ENCODE measurements at places on chromosomes 2 and 18.

GRCh38 chr2:228699400-228699799, 517.9 kb upstream of the SPHKAP start:
- DNase-seq = no peak

GRCh38 chr18:2303517-2304238, 267.6 kb downstream of the METTL4 start:
- no peak for DNase-seq

DNA sequence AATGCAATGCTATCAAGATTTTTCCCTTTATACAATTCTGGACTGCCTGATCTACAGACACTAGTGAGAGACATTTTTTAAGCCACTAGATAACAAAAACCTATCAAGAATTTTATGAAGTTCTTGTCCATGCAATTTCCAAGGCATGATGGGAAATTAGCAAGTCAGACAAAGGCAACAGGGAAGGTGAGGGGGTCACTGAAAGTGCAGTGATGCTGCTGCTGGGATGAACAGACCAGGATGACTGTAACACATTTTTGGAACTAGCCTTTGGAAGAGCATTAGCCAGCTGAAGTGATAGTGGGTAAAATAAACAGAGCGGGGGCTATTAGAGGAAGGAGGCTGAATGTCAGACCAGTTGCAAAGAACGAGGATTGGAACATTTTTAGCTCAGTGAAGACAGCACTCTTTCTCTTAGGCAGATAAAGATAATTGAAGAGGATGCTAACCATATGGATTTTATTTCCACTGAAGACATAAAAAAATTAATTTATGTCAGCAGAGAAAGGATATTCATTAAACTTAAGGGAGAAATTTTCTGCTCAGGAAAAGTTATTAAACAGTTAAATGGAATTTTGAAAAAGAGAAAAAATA, 17.9 kb downstream of the NRXN1 start:
- DNase-seq = no peak

GRCh38 chr2:78845664-78846185, 179.8 kb upstream of the REG3G start:
- no peak for DNase-seq

DNA sequence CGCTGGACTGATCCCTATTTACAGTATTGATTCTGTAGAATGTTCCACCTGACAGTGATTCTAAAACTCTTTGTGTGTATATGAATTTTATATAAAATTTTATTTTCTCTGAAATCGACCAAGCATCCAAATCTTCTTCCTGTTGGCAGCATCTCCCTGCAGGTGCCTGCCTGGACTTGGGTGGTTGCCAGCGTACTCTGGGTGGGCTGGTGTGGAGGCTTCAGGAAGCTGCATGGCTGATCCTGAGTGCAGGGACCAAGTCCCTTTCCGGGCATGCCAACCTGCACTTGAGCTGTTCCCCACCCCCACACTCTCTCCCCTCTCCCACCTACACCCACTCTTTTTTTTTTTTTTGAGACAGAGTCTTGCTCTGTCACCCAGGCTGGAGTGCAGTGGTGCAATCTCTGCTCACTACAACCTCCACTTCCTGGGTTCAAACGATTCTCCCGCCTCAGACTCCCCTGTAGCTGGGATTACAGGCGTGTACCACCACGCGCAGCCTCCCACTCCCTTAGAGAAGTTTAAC, 53.2 kb upstream of the ALKAL2 start:
- DNase-seq = no peak

DNA sequence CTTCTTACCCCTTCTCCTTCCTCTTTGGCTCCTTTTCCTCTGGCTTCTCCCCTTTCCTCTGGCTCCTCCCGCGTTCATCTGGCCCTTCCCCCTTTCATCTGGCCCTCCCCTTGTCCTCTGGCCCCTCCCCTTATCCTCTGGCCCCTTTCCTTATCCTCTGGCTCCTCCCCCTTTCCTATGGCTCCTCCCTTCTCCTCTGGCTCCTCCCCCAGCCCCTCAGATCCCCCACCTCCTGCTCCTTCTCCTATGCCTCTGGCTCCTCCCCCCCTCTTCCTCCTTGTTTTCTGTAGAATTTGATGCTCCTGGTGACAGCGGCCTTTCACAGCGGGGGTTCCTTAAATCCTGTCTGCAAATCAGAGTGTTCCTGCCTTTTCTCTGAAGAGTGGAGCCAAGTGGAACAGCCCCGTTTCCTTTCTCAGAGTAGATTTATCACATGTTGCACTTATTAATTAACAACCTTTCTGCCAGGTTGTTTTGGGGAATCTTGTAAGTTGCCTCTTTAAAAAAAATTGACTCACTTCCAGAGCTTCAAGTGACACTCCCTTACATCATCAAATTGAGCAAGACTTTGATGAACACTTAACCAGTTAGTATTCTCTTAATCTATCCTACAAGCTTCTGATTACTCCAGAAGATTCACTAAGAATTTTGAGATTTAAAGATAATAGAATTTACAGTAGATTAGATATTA, 27.9 kb downstream of the FABP1 start:
- DNase-seq = no peak

DNA sequence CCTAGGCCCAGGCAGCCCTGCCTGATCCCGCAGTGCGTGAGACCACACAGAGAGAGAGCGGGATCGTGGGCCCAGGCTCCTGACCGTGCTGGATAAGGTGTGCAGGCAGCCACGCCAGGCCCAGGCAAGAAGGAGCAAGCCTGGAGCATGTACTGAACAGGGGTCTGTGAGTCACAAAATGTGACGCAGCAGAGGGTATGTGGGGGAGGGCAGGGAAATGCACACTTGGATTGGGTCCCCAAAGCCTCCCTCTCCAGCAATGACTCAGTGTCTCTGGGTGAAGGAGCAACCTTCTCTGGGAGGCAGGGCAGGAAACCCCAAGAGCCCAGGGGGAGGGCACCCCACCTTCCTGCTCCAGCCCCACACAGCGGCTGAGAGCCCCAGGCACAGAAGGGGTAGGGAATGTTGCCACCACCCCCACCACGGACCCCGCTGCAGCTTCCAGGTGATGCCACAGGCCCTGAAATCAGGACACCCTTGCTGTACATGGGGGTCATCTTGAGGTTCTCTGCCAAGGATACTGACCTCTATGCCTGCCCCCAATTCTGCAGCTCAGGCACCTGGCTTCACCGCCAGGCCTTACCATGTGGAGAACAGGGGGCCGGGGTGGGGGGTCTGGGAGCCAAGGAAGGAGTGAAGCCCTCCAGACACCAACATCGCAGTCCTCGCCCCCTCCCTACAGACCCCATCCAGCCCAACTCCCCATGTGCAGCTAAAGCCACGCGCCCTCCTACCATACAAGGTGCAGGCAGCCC, 1.3 kb upstream of the GPC1 start:
- no peak for DNase-seq
